NCI-H187 treated with DMSO at 0.1 percent for 48 hours (cell line): ENCODE measurements at places on chromosomes 5 and 9.

DNA sequence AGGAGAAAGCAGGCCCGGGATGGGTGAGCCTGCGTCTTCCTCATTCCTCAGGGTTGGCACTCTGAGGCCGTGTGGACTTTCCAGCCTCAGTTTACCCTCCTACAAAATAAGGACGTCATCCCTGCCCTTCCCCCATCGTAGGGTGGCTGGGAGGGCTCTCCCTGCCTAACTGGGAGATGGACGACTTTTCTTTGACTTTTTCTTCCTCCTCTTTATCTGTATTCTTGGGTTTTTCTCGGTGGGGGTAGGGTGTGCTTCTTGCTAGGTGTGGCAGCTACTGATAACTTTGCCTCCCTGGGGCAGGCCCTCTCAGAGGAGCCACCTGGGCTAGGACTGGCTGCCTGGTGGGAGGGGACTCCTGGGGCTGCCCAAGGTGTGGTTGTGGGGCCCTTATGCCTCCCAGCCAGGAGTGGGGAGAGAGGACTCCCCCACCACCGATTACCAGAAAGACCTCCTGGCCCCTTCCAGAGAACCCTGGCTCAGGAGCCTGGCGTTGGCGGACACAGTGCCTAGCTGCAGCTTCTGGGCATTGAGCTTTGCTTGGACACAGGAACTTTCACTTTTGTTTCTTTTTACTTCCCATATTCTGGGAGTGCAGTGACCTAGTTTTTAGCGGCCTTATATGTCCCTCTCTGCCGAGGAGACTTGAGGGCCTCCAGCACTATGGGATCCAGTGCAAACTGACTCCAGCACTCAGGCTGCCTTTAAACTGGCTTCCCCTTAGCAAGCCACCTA, 6.1 kb downstream of the GLIPR2 start:
- DNase-seq: no peak

DNA sequence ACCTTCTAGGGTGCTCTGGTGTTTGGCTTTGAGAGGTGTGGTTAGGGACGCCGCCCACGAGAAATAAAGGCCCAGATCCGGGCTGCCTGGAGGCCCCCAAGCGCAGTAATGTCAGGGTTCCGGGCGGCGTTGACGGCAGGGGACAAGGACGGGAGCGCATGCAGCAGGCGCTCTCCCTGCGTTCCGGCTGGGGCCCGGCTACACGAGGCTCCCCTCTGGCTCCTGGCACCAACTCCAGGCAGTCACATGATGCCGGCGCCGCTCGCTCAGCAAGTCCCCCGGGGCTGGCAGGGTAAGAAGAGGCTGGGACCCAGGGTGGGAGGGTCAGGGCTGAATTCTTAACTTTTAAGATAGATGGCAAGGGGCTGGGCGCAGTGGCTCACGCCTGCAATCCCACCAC, 28.1 kb downstream of the UBTD2 start:
- DNase-seq: no peak

DNA sequence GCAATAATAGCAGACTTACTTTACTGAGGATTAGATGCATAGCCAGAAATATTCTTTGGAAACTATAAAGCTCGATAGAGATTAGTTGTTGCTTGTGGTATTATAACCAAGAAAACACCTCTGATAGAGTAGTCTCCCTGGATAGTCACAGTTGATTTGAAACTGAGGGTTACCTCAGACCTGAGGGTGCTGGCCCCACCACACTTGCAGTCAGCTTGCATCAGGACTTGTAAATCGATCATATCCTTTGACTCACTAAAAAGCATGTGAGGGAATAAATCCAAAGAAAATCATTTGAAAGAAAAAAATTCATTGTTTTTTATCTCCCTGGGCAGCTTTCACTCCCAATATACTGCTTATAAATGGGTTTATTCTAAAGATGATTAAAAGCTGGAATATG, 39.4 kb downstream of the GALNT12 start:
- no peak for DNase-seq

DNA sequence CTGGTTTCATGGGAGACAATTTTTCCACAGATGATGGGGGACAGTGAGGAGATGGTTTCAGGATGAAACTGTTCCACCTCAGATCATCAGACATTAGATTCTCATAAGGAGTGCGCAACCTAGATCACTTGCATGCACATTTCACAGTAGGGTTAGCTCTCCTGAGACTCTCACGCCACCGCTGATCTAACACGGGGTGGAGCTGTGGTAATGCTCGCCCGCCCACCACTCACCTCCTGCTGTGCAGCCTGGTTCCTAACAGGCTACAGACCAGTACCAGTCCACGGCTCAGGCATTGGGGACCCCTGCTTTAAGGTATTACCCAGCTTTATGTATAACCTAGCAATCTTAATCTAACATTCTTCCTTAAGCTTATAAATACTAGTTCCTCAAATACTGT, 35.6 kb downstream of the TTC39B start:
- no peak for DNase-seq

DNA sequence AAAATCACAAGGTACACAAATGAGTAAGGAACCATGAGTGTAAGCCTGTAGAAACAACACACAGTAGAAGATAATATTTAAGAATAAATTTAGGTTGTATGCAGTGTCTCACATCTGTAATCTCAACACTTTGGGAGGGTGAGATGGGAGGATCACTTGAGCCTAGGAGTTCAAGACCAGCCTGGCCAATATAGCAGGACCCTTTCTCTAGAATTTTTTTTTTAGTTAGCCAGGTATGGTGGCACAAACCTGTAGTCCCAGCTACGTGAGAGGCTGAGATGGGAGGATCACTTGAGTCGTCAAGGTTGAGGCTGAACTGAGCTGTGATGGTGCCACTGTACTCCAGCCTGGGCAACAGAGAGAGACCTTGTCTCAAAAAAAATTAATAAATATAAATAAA, 401.2 kb upstream of the RORB start:
- no peak for DNase-seq

DNA sequence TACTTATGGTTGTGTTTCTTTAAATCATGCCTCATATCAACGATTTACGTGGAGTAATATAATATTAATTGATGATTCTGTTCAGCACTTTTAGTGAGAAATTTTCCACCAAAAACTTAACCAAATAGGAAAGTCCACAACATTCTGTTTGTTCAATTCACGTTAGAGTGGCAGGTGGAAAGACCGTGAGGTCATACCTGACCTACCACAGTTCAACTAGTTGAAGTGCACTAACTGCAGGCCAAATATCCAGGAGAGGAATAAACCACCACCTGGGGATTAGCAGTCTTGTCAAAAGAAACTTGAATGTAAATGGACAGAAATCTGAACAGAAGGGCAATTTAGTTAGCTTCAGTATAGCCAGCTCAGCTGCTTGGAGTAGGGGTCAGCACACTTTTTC, 577.7 kb downstream of the KIF4B start:
- no peak for DNase-seq

DNA sequence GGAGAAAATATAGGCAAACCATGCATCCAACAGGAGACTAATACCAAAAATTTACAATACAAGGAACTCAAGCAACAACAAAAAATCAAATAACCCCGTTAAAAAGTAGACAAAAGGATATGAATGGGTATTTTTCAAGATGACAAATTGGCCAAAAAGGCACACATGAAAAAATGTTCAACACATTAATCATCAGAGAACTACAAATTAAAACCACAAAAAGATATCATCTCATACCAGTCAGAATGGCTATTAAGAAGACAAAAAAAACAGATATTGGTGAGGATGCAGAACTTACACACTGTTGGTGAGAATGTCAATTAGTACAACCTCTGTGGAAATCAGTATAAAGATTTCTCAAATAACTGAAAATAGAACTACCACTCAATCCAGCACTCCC, 35.0 kb downstream of the TEX10 start:
- DNase-seq: no peak

- DNase-seq: no peak
These were observed 1.6 kb downstream of the ZNF366 start for GRCh38 chr5:72505539-72506157.
